ENCODE measurements at places on chromosomes 5 and 9.
A peak's percentile ranks its signal among the peaks of the same experiment; 100 is the strongest.

GRCh38 chr9:78865737-78866136 lies 568.8 kb downstream of the PSAT1 start:
- no peak for DNase-seq

DNA sequence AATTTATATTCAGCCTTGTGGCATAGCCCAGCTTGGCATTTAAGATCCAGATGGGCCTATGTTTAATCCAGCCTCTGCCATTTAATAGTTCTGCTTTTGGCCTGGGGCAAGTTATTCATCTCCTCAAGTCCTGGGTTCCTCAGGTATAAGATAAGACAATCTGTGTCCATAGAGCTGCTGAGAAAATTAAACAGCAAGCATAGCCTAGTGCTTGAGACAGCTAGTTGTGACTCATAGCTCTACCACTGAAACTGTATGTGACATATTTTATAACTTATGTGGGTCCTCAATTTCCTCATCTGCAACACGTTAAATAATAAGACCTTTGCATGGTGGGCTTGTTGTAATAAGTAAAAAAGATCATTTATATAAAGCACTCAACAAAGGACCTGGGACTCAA lies 53.3 kb upstream of the ATP10B start:
- no peak for DNase-seq

GRCh38 chr9:124503713-124504529 lies 3.3 kb downstream of the NR5A1 start:
- DNase-seq, result peak; percentile 35

DNA sequence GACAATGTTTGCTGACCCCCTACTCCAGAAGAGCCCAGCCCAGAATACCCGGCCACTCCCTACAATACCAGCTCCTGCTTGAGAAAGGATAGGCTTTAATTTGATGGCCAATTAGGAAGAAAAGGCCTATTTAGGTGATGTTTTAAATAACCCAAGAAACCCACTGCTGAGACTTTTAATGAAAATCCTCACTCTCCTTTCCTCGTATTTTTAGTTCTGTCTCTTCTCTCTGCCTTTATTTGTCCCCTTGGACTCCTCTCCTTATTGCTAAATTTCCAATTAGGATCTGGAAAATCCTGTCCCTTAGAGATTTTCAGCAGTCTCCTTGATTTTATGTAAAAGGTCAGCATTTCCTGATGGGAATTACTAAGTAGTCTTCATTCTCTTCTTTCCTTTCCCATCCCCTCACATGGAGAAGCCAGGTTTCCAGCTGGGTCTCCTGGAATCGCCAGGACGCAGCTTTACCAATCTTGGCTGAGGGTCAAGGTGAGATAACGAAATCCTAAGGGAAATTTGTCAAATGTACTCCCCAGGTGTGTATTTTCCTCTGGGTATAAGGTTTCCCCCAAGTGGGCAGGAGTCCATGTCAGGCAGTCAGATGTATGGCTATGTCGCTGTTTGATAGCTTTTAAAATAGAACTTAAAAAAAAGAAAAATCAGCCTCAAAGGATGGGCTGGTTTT lies 11.7 kb downstream of the STC2 start:
- DNase-seq, result no peak

- DNase-seq, result no peak
Observed at GRCh38 chr5:75951158-75951557, 132.0 kb upstream of the SV2C start.

GRCh38 chr5:54087436-54087835 lies 222.9 kb downstream of the ARL15 start:
- DNase-seq, result no peak

DNA sequence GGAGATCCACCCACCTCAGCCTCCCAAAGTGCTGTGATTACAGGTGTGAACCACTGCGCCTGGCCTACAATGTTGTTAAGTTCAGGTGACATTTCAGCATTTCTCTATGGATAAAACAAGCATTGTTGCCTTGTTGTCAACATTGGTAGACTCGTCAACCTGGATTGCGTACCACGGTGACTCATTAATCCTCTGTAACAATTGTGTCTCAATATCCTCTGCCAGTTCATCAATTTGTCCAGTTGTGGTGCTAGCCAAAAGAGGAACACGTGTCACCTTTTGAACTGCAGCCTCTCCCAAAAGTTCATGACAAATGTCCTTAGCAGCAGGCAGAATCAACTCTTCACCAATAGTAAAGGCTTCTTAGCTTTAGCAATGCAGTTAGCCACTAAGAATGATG lies 46.3 kb upstream of the LARP1 start:
- DNase-seq, result no peak

- no peak for DNase-seq
Observed at GRCh38 chr5:63175850-63176249, 597.2 kb downstream of the LRRC70 start.

DNA sequence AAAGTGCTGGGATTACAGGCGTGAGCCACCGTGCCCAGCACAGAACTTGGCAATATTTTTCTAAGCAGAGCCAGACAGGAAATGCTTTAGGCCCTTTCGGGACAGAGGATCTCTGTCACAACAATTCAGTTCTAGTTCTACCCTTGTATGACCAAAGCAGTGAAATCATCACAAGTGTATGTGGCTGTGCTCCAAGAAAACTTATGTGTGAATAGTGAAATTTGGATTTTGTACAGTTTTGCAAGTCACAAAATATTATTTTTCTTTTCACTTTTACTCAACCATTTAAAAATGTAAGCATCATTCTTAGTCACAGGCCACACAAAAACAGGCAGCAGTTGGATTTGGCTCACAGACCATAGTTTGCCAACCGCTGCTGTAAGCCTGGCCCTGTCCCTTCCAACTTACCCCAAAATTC lies 20.4 kb upstream of the PRUNE2 start:
- DNase-seq, result no peak

Data from GM12891 (cell line).